ENCODE measurements at places on chromosomes 4 and X.

GRCh38 chrX:30224536-30224935, 5.9 kb upstream of the MAGEB3 start:
- no peak for DNase-seq

- peak; percentile 53 for DNase-seq
These were observed 106.9 kb upstream of the PAQR3 start for GRCh38 chr4:79046016-79046592.

DNA sequence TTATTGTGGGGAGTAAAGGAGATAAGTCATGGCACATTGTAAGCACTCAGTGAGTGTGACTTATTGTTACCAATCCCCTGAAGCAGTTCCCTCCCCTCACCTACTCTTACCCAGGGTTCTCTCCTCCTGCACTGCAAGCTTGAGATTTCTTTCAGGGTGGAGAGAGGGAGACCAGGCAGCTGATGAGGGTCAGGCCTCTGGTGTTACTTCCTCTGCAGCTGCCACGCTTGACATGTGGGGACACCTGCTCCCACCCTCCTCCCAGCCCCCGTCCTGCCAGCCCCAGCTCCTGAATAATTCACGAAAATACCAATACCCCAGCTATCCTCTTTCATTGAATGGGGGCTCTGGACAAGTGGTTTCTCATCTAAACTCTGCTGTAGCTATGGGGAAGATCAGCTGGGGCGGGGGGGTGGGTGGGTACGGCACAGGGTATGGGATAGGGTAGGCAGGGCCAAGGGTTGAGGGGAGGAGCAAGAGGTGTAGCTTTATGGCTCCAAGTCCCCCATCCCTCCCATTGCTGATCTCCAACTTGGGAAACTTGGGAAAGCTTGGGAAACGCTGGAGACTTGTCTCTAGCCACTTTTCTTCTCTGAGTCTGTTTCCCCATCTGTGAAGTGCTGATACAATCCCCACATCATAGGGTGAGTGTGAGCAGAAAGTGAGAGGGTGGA, 148.5 kb upstream of the PJA1 start:
- DNase-seq, result no peak

GRCh38 chr4:131337936-131338335, 1811.2 kb upstream of the PCDH10 start:
- DNase-seq, result no peak

- DNase-seq, result no peak
These were observed 85.5 kb downstream of the HPRT1 start for GRCh38 chrX:134545510-134545909.

- DNase-seq, result peak; percentile 70
These were observed 97.1 kb downstream of the MRPL1 start for GRCh38 chr4:77959566-77960338.

- no peak for DNase-seq
These were observed 50.8 kb upstream of the MCF2 start for GRCh38 chrX:139758809-139759208.

- DNase-seq, result no peak
These were observed 56.6 kb upstream of the MXD4 start for GRCh38 chr4:2318476-2318875.

Data from astrocyte of the hippocampus (primary cell).